ENCODE measurements at places on chromosomes 12 and 14.

GRCh38 chr14:72851635-72852034 lies 42.3 kb downstream of the DPF3 start:
- no peak for DNase-seq

DNA sequence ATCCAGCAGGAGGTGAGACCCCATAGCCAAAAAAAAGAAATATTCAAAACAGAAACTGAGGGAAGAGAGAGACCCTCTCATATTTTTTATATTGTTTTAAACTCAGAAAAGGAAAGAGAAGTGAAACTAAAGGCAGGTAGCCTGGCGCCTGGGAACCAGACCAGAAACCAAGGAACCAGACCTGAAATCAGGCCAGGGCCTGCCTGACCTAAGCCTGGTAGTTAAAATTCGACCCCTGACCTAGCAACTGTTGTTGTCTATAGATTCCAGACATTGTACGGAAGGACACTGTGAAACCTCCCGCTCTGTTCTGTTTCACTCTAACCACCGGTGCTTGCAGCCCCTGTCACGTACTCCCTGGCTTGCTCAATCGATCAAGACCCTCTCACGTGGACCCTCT lies 38.5 kb upstream of the CD163 start:
- no peak for DNase-seq

DNA sequence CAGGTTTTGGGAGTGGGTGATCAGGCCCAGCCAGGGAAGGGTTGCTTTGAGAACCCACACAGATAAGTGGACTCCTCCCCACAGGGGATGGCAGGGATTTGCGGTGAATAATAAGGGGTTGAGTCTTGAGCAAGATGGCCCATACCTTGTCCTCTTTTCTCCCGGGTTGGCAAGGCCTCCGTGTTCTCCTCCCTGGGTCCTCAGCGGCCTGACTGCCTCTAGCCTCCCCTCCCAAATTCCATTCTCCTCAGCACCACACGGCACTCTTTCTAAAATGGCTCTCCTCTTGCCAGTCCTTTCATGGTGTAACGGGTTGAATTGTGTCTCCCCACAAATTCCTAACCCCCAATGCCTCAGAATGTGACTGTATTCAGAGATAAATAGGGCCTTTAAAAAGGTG lies 70.0 kb downstream of the CHST11 start:
- no peak for DNase-seq

- DNase-seq, result peak; percentile 21
Observed at GRCh38 chr12:42450248-42450647, 124.3 kb downstream of the PPHLN1 start.

GRCh38 chr14:33938131-33938949 lies 12.5 kb downstream of the EGLN3 start:
- peak; percentile 89 for DNase-seq

GRCh38 chr14:24139272-24139934 lies 2.0 kb downstream of the EMC9 start:
- no peak for DNase-seq

- DNase-seq, result no peak
Observed at GRCh38 chr12:47071241-47071852, 8.1 kb upstream of the PCED1B start.

DNA sequence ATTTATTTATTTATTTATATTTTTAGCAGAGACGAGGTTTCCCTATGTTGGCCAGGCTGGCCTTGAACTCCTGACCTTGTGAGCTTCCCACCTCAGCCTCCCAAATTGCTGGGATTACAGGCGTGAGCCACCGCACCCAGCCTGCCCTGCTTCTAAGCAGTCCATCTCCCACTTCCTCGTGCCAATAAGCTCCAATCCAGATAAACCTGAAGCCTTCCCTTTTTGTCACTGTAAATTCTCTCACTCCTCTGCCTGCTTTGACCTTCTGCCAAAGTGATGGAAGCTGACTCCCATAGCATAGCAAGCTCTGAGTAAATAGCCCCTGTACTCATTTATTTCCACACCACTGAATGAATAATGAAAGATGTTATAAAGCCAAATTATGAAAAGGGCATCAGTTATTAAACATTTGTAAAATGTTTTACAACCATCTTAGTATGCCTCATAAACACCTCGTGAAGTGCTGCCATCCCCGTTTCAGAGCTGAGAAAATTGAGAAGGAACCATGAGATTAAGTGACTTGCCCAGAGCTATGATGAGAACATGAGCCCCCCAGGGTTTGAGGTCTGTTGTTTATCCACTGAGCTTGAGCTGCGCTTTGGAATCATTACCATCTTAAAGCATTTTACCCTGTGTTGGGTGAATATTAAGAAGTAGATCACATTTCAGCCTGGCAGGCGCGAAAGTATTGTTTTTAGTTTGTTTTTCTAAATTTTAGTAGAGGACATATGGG lies 30.4 kb downstream of the MANSC1 start:
- peak; percentile 45 for DNase-seq

- DNase-seq, result no peak
Observed at GRCh38 chr12:16526693-16527092, 79.3 kb downstream of the LMO3 start.

- no peak for DNase-seq
Observed at GRCh38 chr14:92625213-92625612, 111.6 kb downstream of the RIN3 start.

DNA sequence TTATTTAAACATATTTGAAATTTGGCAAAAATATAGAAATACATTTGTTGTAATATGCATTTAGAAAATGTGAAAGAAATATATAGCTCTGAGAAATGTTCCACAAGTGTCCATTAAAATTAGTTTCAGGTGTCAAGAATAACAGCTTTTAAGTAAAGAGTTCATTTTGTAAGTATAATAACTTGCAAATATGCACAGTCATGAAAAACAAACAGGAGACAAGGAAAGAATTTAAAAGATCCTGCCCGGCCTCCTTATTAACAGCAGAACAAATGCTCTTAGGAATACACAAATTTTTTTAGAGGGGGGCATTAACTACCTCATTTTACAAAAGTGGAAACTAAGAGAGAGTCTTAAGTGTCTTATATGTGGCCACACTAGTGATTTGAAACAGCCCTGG lies 77.7 kb upstream of the DBX2 start:
- no peak for DNase-seq

GRCh38 chr12:122411537-122411936 lies 10.9 kb downstream of the CLIP1 start:
- no peak for DNase-seq

DNA sequence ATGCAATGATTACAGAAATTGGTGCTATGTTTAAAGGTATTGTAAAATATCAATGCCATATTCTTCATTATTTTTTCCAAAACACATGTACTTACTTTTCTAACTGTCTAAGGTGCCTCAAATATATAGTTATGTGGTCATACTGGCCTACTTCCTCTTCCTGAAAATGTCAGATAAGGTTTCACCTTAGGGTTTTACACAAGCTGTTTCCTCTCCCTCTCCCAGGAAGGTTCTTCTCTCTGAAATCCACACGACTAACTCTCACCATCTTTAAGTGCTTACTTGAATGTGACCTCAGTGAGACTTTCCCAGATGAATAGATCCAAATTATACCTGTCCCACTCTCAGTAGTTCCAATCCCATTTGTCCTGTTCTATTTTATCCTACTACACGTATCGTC lies 11.6 kb upstream of the CLEC4D start:
- no peak for DNase-seq

- DNase-seq, result no peak
Observed at GRCh38 chr12:63319386-63319785, 168.4 kb upstream of the AVPR1A start.

DNA sequence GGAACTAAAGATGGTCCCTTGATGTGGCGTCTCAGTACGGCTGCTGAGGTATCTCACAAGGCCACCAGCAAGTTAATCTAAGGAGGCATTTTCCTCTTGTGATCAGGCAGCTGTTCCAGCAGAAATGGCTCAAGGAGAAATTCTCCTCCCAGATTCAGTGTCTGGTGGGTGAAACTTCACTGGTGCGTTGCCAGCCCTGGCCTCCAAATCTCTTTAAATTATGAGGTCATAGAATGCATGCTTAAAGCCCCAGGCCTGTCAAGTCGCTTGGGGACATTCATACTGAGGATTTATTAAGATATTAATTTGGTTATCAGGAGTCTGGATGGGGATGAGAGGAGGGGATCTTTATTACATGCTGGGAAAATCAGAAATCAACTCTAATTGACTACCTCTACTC lies 72.9 kb downstream of the PPP2R5C start:
- peak; percentile 15 for DNase-seq

DNA sequence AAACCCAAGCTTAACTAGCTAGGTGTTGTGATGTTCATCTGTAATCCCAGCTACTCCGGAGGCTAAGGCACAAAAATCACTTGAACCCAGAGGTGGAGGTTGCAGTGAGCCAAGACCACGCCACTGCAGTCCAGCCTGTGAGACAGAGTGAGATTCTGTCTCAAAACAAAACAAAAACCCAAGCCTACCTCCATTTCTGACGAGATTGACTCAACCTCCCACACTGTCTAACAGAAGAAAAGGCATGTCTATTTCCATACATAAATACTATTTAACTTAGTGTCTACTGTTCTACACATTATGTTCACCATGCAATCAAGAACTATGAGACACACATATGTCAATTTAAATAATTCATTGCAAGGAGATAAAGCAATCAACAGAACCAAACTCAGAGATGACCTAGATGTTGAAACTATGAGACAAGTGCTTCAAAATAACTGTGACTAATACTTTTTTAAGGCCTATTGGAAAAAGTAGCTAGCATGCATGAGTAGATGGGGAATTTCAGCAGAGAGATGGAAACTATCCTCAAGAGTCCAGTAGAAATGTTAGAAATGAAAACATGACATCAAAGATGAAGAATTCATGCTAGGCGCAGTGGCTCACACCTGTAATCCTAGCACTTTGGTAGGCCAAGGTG lies 75.9 kb upstream of the DHRS4 start:
- no peak for DNase-seq

- DNase-seq, result no peak
Observed at GRCh38 chr12:105961821-105962671, 176.7 kb downstream of the NUAK1 start.

GRCh38 chr14:68418174-68419118 lies 374.4 kb downstream of the ZFP36L1 start:
- no peak for DNase-seq

DNA sequence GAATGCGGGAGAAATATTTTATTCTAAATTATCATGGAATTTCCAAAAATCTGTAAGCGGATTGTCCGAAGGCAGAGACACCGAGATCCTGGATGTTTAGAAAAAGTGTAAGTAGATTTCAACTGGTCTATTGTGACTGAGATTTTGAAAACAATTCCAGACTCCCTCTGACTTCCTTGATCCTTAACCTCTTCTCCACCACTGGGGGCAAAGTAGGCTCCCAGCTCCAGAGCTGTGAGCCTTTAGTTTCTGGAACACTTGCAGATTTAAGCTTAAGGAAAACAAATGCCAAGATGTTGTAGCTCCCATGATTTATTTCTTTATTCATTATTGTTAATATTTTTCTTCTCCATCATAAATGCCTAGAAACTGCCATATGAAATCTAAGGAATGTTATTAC lies 1320.5 kb upstream of the SEL1L start:
- DNase-seq, result no peak

DNA sequence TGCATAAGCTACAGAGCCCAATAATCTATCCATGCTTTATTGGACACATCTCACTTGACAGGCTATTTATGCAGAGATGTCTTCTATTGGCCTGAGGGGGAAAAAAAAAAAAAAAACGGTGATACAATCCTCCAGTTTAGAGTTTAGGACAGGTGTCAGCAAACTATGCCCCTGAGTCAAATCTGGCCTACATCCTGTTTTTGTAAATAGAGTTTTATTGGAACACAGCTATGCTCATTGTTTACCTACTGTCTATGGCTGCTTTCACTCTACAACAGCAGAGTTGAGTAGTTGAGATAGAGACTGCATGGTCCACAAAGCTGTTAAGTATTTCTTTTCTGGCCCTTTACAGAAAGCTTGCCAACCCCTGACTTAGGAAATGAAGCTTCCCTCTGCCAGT lies 403.1 kb downstream of the C12orf75 start:
- no peak for DNase-seq

GRCh38 chr12:132024758-132025157 lies 75.0 kb downstream of the EP400 start:
- no peak for DNase-seq

DNA sequence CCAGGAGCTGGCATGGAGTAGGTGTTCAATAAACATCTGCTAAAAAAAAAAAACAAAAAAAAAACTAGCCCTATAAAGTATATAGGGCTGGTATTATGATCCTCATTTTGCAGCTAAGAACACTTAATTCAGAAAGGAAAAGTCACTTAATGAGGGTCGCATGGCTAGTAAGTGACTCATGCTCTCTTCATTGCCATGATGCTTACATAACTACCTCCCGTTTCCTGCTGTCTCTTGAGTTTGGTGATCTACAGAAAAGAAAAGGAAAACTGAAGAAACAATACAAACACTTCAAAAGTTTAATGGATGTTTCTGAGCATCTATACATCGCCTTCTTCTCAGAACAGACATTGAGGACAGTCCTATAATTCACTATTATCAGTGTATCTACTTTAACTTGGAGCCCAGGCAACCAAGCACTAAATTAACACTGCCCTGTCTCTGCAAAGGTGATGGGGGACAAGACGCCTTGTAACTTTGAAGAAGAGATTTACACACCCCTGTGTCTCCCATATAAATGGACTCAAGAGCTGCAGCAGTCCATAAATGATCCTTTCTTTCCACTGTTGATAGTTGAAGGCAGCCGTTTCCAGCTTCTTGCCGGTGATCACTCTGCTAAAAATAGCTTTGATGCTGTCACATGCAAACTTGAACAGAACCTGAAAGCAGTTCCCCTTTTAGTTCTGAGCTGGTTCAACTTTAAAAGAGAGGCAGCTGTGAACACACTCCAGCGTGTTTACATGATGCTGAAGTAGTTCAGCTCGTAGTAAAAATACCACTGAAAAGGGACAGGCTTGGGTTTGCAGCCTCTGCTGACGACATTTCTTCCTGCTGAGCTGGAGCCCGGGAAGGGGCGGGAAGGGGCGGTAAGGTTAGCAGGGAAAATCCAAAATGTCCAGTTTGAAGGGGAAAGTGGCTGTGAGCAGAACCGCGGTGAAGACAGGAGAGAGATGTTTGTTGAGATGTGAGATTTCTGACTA lies 113.3 kb downstream of the FOXN3 start:
- peak; percentile 93 for DNase-seq

- DNase-seq, result no peak
Observed at GRCh38 chr14:63487724-63488123, 55.5 kb downstream of the PPP2R5E start.

DNA sequence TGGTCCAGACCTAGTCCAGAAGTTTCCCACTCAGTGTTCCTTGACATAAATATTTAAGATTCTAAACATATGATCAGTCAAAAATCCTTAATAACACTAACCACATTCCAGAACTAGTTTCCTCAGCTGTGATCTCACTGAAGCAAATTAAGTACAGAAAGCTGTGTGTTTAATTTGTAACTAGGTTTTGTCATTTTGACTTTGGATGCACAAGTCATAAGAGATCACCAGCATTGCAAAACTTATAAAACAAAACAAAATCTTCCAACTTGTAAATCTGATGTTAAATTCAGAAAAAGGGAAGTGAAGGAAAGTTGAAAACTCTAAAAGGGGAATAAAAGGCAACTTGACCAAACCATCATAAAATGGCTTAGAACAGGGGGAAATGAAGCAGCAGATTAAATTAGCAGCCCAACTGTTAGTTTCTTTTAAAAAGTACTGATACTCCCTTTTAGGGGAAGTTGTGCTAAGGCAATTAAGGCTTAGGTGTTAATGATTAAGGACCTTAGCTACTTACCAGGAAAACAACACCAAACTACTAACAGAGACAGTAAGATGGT lies 56.6 kb downstream of the SH2B3 start:
- DNase-seq, result peak; percentile 20

- peak; percentile 82 for DNase-seq
Observed at GRCh38 chr12:89346741-89347324, 5.5 kb downstream of the DUSP6 start.

GRCh38 chr12:88325076-88325815 lies 183.1 kb downstream of the TMTC3 start:
- DNase-seq, result peak; percentile 48

GRCh38 chr12:106030210-106031071 lies 108.3 kb downstream of the NUAK1 start:
- no peak for DNase-seq

All from tongue (tissue), 3 donors.